Progenitor cell of endocrine pancreas (in vitro differentiated cells): ENCODE measurements at places on chromosomes 12 and 14. TPM values are rescaled to one million over a fixed set of nuclear protein-coding genes. Genes with fewer than 3 reads are reported as not detected.

The MRPL42 gene
- total RNA-seq = 93.9 and 95.5 TPM in 2 replicates

DNA sequence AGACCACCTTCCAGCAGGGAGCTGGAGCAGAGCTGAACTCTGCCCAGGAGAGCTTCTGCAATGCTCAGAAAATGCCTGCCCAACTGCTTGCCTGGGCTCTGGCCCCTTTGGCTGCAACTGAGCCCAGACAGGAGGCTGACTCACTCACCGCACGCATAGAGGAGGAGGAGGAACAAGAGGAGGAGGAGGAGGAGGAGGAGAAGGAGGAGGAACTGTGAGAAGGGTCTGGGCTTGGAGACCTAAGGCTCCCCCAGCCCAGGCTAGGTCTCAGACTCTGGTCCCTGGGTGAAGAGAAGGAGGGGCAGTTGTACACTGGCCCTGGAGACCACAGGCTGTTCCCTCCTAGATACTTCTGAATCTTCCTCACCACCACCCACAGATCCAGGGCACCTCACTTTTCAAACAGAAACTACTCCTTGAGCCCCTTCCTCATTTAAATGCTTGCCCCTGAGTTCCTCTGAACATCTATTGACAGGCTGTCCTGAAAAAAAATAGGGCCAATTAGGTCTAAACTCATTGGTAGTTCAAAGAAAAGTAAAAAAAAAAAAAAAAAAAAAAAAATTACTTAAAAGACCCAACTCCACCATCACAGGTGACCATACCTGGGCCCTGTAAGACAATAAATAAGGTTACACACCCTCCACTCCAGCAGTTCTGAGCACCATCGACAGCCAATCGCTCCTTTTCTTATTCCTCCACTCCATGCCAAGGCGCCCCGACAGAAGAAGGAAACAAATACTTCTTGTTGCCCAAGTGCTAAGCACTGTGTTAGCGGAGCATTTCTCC lies 674 bp downstream of the VDR start:
- no peak for DNase-seq

GRCh38 chr14:68822132-68822651 lies 29.3 kb upstream of the ZFP36L1 start:
- DNase-seq = no peak

DNA sequence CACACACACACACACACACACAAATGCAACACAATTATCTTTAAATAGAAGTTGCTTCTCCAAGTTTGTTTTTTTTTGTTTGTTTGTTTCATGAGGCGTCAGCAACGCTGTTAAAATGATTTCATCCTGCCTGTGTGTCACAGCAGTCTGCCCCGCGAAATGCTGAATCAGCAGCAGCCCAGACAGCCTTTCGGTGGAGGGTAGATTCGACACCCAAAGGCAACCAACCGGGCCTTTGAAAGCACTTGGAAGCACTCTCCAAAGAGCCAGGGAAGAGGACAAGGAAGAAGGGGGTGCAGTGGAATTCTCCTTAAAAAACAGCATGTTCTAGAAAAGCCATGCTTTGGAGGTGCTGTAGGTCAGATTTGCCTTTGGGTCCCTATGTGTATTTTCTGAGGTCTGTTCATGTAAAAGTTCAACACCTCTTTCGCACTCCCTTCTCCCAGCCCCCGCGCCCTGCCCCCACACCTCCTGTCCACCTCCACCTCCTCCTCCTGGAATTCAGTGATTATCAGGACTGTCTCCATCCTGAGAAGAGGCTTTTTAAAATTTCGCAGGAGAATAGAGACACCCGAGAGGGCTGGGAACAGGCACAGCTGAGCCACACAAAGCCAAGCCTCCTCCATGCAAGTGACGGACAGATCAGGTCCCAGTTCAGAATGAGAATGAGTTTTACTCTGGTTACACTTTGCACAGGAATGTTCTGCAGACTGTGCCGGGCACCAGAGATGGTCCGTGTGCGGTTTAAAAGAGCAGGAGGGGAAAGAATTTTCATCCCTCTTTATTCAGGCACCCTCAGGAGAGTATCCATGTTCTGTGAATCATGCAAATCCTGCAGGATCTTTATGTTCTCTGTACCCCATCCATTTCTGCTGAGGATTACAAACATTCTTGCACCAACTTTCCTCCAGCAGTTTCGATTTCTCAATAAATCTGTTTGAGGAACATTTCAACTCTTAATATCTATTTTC lies 177.9 kb downstream of the ETV6 start:
- no peak for DNase-seq

DNA sequence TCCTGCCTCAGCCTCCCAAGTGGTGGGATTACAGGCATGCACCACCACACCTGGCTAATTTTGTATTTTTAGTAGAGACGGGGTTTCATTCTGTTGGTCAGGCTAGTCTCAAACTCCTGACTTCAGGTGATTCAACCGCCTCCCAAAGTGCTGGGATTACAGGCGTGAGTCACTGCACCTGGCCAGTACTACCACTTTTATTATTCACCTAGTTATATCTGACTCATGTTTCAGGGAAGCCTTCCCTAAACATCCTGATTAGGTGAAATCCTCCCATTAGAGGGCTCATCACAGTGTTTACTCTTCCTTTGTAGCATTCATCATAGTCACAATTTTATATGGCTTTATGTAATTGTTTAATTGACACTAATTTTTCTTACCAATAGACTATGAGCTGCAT lies 295.3 kb upstream of the SOX5 start:
- DNase-seq = no peak
